ENCODE measurements at places on chromosomes 3 and 15. TPM values are rescaled to one million over a fixed set of nuclear protein-coding genes. Genes with fewer than 3 reads are reported as not detected.

Gene ACKR2
- total RNA-seq = not detected

Gene SNRPN
- total RNA-seq = 103 TPM

Gene EAF2
- 2.1 TPM for total RNA-seq

Gene FSD2
- total RNA-seq = 0.13 TPM

Gene CILP
- 0.07 TPM for total RNA-seq
